B cell (primary cell): ENCODE measurements at places on chromosomes 2 and 18. TPM values are rescaled to one million over a fixed set of nuclear protein-coding genes. Genes with fewer than 3 reads are reported as not detected.

Gene MROH2A
- total RNA-seq, result not detected in 2 replicates

GRCh38 chr18:688323-688722 is 24.1 kb downstream of the ENOSF1 start:
- DNase-seq, result no peak

Gene NTSR2
- not detected in 2 replicates for total RNA-seq

Gene SERPINB3
- total RNA-seq, result not detected in 2 replicates

DNA sequence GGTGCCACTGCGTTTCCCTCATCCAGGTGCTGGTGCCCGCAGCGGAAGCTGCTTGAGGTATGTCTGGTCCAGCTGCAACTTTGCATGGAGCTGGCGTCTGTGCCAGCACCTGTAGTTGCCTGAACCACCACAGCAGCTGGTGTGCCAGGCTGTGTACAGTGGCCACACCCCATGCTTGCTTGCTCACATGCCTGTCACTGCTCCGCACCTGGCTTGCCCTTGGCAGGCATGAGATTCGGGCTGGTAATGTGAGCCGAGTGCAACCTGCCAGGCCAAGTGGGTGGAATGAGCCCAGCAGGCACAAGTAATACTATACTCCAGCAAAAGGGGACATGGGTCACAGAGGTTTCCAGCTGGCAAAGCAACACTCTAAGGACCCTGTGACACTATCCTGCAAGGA is 1123.3 kb upstream of the ACVR2A start:
- no peak for DNase-seq

- DNase-seq, result no peak
These were observed 43.6 kb downstream of the TSPYL6 start for GRCh38 chr2:54212456-54212855.

GRCh38 chr2:190668892-190669291 is 20.0 kb downstream of the NAB1 start:
- no peak for DNase-seq
